CD8-positive, alpha-beta memory T cell (primary cell): ENCODE measurements at places on chromosomes 6 and 20.

GRCh38 chr6:39073471-39074355, 25.1 kb downstream of the GLP1R start:
- no peak for DNase-seq

DNA sequence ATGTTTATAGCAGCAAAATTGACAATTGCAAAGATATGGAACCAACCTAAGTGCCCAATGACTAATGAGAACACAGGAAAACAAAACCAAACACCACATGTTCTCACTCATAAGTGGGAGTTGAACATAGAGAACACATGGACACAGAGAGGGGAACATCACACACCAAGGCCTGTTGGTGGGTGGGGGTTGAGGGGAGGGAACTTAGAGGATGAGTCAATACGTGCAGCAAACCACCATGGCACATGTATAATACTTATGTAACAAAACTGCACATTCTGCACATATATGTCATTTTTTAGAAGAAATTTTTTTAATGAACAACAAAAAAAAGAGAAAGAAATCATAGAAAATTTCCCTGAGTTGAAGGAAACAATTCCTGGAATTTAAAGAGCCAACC, 3.9 kb downstream of the EPM2A start:
- no peak for DNase-seq

DNA sequence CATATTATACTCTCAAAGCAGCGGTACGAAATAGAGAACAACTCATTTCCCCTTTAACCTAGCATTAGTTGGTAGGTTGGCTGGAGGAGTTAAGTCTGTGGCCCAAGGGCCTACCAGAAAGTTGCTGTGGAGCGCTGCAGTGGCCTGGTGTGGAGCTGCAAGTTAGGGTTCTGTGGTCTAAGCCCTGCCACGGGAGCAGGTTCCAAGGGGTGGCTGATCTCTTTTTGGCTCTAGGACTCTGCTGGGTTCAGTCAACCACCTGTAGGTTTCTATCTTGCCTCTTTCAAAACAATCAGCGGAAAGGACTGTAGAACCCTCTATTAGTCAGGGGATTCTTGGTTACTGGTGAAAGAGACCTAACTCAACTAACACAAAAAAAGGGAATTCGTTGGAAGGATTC, 54.5 kb upstream of the TULP4 start:
- no peak for DNase-seq

DNA sequence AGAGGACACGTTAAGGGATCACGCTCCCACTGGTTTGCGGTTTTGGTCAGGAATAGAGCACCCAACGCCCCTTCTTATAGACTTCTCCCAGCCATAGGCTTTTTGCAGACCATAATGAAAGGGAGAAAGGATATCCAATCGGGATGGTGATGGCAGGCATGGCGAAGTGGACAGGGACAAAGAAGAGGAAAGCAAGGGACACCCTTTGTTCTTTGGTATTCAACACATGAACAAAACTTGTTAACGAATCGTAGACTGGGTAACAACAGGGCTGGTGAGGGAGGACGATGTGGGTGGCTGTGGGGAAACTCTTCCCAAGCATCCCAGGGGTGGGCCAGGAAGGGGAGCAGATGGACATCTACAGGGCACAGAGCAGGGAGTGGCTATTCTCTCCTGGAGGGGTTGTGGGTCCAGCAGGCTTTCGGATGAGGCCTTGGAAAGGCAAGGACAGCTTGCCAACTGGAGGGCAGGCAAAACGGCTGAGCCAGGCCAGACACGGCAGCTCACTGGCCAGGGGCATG, 1.4 kb upstream of the HSP90AB1 start:
- no peak for DNase-seq

DNA sequence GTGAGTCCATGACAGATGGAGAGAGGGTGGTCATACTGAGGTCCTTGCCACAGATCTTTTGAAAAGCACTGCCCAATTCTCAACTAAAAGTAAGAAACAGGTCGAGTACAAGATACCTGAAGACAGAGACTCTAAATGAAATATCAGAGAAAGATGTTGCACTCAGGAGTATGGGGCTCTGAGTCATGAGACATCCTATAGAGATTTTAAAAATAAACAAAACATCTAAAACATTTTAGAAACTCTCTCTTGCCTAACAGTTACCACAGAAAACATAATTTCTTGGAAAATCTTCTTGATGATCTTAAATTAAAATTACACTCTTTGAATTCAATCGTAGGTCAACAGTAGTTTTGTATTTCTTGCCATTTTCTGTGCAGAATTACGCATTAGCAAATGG, 348.9 kb upstream of the MARCKS start:
- no peak for DNase-seq

GRCh38 chr6:14406614-14407331, 289.2 kb downstream of the CD83 start:
- no peak for DNase-seq

GRCh38 chr6:117409420-117409819, 16.3 kb downstream of the ROS1 start:
- DNase-seq: no peak

GRCh38 chr6:692858-693722, at the start of gene EXOC2:
TSS of gene EXOC2 (minus strand) at chr6:693139. CDS start at chr6:637818, 55,321 bp downstream.
- DNase-seq: peak; percentile 89

DNA sequence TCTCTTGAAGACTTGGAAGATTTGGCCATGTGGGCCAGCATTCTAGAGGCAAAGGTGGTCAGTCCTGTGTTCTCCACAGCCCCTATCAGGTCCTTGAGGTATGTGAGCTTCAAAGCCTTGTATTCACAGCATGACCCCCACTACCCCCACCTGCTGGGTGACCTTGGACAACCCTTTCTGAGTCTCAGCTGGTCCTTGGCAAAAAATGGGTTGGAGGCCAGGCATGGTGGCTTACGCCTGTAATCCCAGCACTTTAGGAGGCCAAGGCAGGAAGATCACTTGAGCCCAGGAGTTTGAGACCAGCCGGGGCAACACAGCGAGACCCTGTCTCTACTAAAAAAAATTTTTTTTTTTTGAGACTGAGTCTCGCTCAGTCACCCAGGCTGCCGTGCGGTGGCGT, 42.6 kb downstream of the UBE2V1 start:
- DNase-seq: no peak

- peak; percentile 70 for DNase-seq
These were observed 20.0 kb upstream of the TRIM27 start for GRCh38 chr6:28943557-28944411.

DNA sequence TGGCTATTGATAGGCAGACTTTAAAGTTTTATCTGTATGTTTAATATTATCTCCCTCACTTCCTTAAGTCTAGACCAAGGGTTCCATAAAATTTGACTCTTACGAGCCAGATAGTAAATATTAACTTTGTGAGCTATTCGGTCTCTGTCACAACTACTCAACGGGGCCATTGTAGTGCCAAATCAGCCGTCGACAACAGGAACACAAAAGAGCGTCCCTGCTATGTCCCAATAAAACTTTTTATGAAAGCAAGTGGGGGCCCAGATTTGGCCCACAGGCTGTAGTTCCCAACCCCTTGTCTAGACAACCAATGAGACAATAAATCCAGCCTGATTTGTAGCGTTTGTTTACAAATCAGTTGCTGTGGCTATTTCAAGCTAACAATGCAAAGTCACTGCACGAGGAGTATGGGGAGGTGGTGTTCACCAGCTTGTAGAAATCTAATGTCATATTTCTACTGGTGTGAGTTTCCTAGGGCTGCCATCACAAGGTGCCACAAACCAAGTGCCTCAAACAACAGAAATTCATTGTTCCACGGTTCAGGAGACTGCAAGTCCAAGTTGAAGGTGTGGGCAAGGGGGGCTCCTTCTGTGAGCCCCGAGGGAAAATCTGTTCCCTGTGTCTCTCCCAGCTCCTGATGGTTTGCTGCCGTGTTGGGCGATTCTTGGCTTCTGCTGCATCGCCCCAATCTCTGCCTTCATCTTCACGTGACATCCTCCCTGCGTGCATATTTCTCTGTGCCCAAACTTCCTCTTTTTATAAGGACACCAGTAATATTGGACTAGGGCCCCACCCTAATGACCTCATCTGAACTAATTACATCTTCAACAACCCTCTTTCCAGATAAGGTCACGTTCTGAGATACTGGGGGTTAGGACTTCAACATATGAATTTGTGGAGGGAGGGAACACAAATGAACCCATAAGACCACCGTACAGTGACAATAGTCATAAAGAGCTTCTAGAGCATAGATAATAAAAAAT, 356.0 kb upstream of the JARID2 start:
- no peak for DNase-seq

DNA sequence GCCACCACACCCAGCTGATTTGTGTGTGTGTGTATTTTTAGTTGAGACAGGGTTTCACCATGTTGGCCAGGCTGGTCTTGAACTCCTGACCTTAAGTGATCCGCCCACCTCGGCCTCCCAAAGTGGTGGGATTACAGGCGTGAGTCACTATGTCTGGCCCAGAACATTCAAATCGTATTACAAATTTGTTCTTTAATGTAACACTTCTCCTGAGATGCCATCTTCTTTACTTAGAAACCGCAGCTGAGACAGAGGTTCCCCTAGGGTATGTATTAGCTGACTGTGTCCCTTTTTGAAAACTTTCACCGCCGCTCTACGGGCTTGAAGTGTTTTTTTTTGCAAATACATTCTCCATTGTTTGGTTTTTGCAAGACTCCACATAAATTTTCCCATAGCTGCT, 62.6 kb downstream of the TOX2 start:
- DNase-seq: no peak

GRCh38 chr6:7161253-7161623, 53.5 kb downstream of the RREB1 start:
- no peak for DNase-seq

DNA sequence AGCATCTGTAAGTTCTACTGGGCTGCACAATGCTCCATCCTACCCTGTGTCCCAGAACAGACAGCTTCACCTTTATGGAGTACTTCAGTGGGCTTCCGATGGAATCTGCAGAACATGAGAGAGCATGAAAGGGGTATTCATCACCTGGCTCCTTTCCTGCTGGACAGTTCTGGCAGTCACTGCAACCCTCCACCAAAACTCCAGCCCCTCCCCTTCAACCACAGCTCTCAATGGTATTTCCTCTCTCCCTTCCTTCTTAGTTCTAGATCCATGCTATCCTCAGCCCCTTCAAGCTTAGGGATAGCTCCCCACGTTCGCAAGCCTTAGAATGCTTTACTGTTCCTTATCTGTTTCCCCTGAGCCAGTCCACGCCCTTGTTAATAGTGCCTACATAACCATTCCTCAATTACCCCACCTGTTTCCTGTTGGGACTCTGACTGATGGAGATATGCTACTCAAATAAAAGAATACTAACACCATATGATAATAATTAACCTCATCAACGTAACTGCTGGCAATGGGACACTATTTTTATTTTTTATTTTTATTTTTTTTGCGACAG, 26.8 kb downstream of the TRAM2 start:
- DNase-seq: no peak

DNA sequence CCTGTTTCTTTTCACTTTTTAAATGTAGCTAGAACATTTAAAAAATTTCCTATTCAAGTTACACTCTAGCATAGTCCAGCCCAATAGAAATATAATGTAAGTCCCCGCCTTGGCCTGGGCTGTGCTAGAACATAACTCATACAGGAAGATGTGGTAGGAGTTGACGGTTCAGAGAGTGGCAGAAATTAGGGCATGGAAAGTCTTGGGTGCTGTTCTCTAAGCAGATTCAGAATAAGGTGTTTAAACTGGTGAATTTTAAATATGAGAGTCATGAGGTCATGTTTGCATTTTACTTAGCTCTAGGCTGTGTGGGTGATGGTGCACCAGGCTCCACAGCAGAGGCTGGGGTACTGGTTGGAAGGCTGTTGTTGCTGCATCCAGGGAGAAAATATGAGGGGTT, 256.5 kb downstream of the FARS2 start:
- DNase-seq: peak; percentile 6

DNA sequence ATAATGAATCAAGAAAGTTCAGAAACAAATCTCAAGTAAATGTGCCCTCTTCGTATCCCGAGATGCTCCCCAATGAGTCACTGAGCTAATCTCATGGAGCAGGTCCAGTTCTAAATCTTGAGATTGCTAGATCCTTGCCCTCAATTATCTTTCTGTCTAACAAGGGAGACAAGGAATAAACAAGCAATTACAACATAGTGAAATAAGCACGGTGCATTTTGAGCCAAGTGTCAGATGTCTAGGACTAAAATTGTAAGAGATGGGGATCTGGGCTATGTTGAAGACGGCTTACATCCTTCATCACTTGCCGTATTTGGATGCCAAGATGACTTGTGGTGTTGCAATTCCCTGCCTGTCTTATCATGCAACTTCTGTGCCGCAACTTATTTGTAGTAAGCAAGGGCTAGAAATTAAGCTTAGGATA, 56.5 kb upstream of the ADGRF1 start:
- no peak for DNase-seq

DNA sequence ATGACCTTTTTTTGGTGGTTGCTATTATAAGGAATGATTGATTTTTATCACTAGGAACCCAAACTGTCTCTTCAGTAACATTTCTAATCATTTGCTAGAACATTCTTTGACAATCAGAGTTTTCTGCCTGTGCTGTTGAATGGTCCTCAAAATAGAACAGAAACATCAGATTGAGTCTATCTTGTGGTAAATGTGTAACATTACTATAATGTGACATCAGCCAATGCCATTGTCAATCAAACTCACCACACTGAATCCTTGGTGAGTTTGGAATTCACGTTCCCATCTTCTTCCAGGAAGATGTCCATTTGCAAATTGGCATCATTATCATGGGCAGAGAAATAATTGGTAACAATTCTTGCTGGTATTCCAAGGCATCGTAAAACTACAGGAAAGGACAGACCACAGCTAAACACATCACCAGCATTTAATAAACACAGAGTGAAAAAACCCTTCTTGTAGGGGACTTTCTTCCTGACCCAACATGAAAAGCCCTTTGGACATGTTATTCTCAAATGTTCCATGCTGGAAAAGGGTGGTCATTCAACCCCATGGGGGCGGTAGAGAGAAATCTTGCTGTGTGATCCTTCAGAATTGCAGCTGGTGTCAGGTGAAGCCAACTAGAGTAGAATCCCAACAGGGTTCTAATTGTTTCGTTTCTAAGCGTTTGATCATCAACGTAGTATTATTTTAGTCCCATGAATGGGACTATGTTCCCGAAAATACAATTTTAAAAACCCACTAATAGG, 98.5 kb downstream of the F13A1 start:
- no peak for DNase-seq

DNA sequence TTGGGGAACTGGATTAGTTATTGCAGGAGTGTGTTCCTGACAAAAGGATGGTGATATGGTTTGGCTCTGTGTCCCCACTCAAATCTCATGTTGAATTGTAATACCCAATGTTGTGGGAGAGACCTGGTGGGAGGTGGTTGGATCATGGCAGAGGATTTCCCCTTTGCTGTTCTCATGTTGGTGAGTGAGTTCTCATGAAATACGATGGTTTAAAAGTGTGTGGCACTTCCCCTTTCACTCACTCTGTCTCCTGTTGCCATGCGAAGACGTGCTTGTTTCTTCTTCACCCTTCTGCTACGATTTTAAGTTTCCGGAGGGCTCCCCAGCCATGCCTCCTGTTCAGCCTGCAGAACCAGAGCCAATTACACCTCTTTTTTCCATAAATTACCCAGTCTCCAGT, 16.2 kb upstream of the TREM1 start:
- no peak for DNase-seq

DNA sequence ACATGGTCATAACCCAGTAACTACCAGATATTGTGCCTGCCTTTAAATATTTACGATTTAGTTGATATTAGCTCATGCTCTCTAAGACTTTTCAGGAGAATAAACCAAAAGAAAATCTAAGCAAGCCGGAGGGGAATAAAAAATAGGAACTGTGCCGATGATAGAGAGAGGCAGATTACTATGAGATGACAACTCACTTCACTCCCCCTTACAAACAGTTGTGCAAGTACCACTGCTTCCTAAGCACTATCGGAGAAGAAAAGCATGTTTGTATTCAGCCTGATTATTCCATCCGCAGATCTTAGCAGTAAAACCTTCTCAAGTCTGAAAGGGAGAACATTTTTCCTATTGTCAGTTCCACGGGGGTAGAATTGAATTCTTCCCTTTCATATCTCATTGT, 294.4 kb downstream of the KCNQ5 start:
- no peak for DNase-seq
